Thymus (tissue), 14 donors: ENCODE measurements at places on chromosomes 7 and 10.

- no peak for DNase-seq
- H3K36me3 ChIP-seq, result no peaks in the 10 kb centered on the region
- H3K4me1 ChIP-seq, result no peaks in the 10 kb centered on the region
- H3K27me3 ChIP-seq, result no peaks in the 10 kb centered on the region
Measured at GRCh38 chr7:148374396-148375259, 215.9 kb upstream of the C7orf33 start.

GRCh38 chr10:77228559-77228958, 409.0 kb downstream of the KCNMA1 start:
- no peak overlapping the region for H3K27ac ChIP-seq
- H3K4me1 ChIP-seq, result no peaks in the 10 kb centered on the region
- H3K36me3 ChIP-seq, result no peaks in the 10 kb centered on the region
- H3K4me3 ChIP-seq, result no peak overlapping the region

GRCh38 chr7:131385039-131385605, 57.4 kb downstream of the MKLN1 start:
- no peak overlapping the region for H3K4me3 ChIP-seq
- no peaks in the 10 kb centered on the region for H3K27me3 ChIP-seq
- H3K4me1 ChIP-seq, result no peaks in the 10 kb centered on the region
- H3K36me3 ChIP-seq, result no peaks in the 10 kb centered on the region

GRCh38 chr7:17040716-17041115, 158.9 kb upstream of the AGR3 start:
- H3K36me3 ChIP-seq, result no peaks in the 10 kb centered on the region
- H3K27ac ChIP-seq, result no peak overlapping the region
- no peaks in the 10 kb centered on the region for H3K4me1 ChIP-seq

DNA sequence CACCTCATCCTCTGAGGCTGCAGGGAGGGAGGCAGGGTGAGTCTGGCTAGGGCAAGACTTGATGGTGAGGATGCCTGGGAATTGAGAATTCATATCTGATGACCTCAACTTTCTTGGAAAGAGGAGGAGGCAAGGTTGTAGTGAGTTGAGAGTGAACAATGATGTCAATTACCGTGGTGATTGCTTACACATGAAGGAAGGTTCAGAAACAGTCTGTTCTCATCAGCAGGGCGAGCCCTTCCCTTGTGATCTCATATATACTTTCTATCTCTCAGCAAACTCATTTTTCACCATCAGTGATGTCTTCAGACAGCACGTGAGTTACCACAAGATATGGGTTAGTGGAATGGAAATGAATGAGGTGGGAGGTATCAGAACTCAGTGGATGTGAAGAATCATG, 20.1 kb upstream of the COL13A1 start:
- no peaks in the 10 kb centered on the region for H3K36me3 ChIP-seq
- DNase-seq, result no peak
- no peak overlapping the region for H3K27ac ChIP-seq
- H3K4me3 ChIP-seq, result no peak overlapping the region
- H3K4me1 ChIP-seq, result no peaks in the 10 kb centered on the region

DNA sequence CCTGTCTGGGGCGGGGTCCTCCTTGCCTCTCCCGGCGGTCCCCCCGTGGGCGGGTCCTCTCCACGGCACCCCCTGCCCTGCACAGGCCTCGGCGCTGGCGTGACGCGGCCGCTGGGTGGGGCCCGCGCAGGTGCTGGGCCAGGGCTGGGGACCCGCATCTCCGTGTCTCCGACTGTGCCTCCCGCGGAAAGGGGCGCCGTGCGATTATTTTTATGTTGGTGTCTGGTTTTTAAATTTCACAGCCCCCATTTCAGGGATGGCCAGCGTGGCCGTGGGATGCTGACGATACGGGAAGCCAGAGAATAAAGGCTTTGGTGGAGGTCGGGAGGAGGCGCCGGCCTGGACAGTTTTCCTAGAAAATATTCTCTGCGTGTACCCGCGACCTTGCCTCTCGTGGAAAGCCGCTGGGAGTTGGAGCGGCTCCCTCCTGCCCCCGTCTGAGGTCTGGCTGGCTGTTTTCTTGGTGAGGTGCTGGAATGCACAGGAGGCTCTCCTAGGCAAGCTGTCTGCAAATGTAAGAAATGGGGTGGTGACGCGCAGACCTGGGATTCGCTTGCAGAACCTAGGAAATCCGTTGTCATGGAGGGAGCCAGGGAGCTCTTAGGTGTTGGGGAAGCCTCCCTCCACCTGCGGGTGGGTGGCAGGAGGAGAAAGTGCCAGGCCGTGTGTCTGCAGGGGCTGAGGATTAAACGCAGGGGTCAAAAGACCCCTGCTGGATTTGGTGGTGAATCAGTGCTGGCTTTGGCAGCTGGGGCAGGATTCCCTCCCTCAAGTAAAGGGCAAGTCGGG, 28.7 kb upstream of the JAKMIP3 start:
- DNase-seq, result no peak
- peaks cover 33% of the 10 kb centered on the region for H3K27me3 ChIP-seq
- no peaks in the 10 kb centered on the region for H3K4me1 ChIP-seq
- H3K4me3 ChIP-seq, result peak overlapping the region; percentile 5
- no peaks in the 10 kb centered on the region for H3K36me3 ChIP-seq

GRCh38 chr7:77727936-77728701, 31.9 kb downstream of the RSBN1L start:
- no peaks in the 10 kb centered on the region for H3K27me3 ChIP-seq
- no peak overlapping the region for H3K4me3 ChIP-seq
- DNase-seq, result no peak

DNA sequence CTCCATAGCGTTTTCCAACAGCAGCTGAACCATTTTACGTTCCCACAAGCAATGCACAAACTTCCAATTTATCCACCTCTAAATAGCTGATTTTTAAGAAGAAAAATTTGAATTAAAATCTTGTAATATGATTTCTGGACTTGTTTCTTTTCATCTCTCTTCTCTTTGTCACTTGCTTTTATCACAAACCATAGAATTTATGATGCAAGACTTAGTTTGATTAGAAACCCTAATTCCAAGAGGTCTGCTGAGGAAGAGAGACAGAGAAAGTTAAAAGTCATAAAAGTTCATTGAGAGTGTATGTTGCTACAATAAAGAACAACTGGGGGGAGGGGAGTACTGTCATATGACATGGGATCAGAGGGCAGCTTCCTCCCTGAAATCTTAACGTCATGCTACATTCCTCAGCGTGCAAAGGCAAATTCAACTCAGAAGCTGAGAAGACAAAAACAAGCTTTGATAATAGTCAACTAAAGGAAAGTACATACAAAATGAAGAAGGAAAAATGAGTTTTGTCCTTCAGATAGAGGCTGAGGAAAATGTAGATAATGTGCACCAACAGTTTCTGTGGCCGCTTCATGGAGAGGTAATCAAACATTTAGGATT, 18.4 kb upstream of the CUBN start:
- H3K36me3 ChIP-seq, result no peaks in the 10 kb centered on the region
- no peaks in the 10 kb centered on the region for H3K4me1 ChIP-seq
- no peak for DNase-seq

- no peak for DNase-seq
- no peaks in the 10 kb centered on the region for H3K36me3 ChIP-seq
- H3K27ac ChIP-seq, result no peak overlapping the region
Measured at GRCh38 chr10:48879451-48879850, 60.2 kb downstream of the LRRC18 start.

DNA sequence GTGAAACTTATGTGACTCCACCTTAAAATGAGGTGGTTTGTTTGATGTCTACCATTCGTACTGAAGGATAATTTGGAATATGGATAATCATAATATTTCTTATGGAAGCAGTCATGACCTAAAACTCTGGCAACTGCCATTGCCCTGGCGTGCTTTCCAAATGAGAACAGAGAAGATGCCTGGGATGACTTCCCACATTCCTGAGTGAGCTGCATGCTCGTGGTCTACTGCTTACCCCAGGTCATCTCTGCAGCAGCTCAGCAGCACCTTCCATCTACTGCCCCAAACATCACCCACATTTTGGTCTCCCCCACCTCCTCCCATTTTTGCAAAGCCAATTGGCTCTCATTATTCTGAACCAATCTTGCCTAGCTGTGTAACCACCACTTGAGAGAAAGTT, 40.1 kb downstream of the LYZL1 start:
- H3K27me3 ChIP-seq, result no peaks in the 10 kb centered on the region
- no peak for DNase-seq
- H3K4me1 ChIP-seq, result no peaks in the 10 kb centered on the region
- H3K27ac ChIP-seq, result no peak overlapping the region

GRCh38 chr10:65518379-65518778, 1407.5 kb upstream of the LRRTM3 start:
- no peaks in the 10 kb centered on the region for H3K4me1 ChIP-seq
- no peaks in the 10 kb centered on the region for H3K27me3 ChIP-seq
- no peak overlapping the region for H3K27ac ChIP-seq
- no peak for DNase-seq

DNA sequence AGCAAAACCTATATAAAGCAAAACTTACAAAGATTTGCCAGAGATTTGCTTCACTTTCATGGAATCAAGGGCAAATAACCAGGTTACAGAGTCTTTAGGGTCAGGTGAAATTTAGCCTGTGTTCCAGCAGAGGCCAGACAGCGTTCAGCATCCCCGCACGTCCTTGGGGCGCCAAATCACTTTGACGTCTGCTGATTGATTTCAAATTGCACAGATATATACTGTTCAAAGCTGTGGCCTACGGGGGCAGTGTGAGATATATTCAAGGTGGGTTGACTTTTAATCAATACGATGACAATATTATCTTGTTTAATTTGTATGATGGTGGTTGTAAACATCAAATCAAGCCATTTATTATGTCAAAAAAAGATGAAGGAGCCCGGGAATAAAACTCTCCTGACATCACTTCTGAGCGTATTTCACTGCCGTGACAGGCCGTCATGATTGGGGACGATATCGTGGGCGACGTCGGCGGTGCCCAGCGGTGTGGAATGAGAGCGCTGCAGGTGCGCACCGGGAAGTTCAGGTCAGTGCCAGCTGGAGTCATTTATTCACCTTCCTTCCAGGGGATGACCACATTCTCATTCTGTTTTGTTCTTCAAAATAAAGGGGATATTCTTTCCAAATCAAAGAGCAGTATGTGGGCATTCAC, 55.2 kb downstream of the LHPP start:
- no peak overlapping the region for H3K4me3 ChIP-seq
- H3K36me3 ChIP-seq, result no peaks in the 10 kb centered on the region
- no peaks in the 10 kb centered on the region for H3K4me1 ChIP-seq
- DNase-seq, result no peak
- no peak overlapping the region for H3K27ac ChIP-seq

GRCh38 chr10:29317027-29317420, 28.2 kb downstream of the LYZL1 start:
- H3K27me3 ChIP-seq, result peaks cover 7% of the 10 kb centered on the region
- no peaks in the 10 kb centered on the region for H3K4me1 ChIP-seq
- H3K4me3 ChIP-seq, result no peak overlapping the region
- H3K27ac ChIP-seq, result no peak overlapping the region
- no peak for DNase-seq
- H3K36me3 ChIP-seq, result no peaks in the 10 kb centered on the region

GRCh38 chr10:124037784-124038183, 55.6 kb downstream of the CHST15 start:
- no peak overlapping the region for H3K27ac ChIP-seq
- no peaks in the 10 kb centered on the region for H3K36me3 ChIP-seq
- DNase-seq, result no peak
- H3K4me3 ChIP-seq, result no peak overlapping the region
- no peaks in the 10 kb centered on the region for H3K27me3 ChIP-seq

DNA sequence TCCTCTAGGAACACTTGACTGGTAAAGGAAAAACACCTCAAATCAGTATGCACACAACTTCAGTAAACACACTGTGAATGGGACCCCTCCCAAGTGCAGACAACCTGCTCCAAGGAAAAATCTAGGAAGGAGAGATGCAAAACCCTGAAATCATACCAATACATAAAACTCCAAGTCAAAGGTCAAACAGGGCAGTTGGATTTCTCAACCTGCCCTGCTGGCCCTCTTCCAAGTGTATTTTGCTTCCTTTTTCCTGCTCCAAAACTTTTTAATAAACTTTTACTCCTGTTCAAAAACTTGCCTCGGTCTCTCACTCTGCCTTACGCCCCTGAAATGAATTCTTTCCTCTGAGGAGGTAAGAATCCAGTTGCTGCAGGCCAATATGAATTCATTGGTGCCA, 665.1 kb downstream of the SORCS1 start:
- no peaks in the 10 kb centered on the region for H3K36me3 ChIP-seq
- no peak for DNase-seq
- no peak overlapping the region for H3K27ac ChIP-seq
- no peaks in the 10 kb centered on the region for H3K27me3 ChIP-seq

- H3K36me3 ChIP-seq, result no peaks in the 10 kb centered on the region
- no peak for DNase-seq
- no peak overlapping the region for H3K27ac ChIP-seq
- no peaks in the 10 kb centered on the region for H3K4me1 ChIP-seq
- no peaks in the 10 kb centered on the region for H3K27me3 ChIP-seq
Measured at GRCh38 chr7:135349746-135350145, 116.1 kb downstream of the STRA8 start.

- no peaks in the 10 kb centered on the region for H3K36me3 ChIP-seq
- no peak overlapping the region for H3K4me3 ChIP-seq
- no peaks in the 10 kb centered on the region for H3K27me3 ChIP-seq
- H3K4me1 ChIP-seq, result no peaks in the 10 kb centered on the region
- no peak overlapping the region for H3K27ac ChIP-seq
Measured at GRCh38 chr7:30084212-30084611, 50.6 kb upstream of the MTURN start.

- H3K27ac ChIP-seq, result no peak overlapping the region
- no peak overlapping the region for H3K4me3 ChIP-seq
- H3K4me1 ChIP-seq, result peaks cover 14% of the 10 kb centered on the region
- peaks cover 26% of the 10 kb centered on the region for H3K27me3 ChIP-seq
- H3K36me3 ChIP-seq, result no peaks in the 10 kb centered on the region
Measured at GRCh38 chr7:131104596-131105293, 222.9 kb upstream of the MKLN1 start.

GRCh38 chr7:80259-81067, 111.9 kb upstream of the FAM20C start:
- no peak overlapping the region for H3K4me3 ChIP-seq
- H3K4me1 ChIP-seq, result no peaks in the 10 kb centered on the region
- no peak for DNase-seq
- H3K36me3 ChIP-seq, result no peaks in the 10 kb centered on the region
- H3K27ac ChIP-seq, result no peak overlapping the region

- no peaks in the 10 kb centered on the region for H3K4me1 ChIP-seq
- no peaks in the 10 kb centered on the region for H3K36me3 ChIP-seq
- no peak for DNase-seq
- H3K27me3 ChIP-seq, result no peaks in the 10 kb centered on the region
- H3K4me3 ChIP-seq, result no peak overlapping the region
Measured at GRCh38 chr7:90474284-90475210, 5.1 kb downstream of the PTTG1IP2 start.

- peak overlapping the region; percentile 26 for H3K27ac ChIP-seq
- no peak for DNase-seq
- H3K36me3 ChIP-seq, result no peaks in the 10 kb centered on the region
- no peaks in the 10 kb centered on the region for H3K4me1 ChIP-seq
- peak overlapping the region; percentile 66 for H3K4me3 ChIP-seq
Measured at GRCh38 chr10:91907914-91908336, 1.4 kb downstream of the FGFBP3 start.

DNA sequence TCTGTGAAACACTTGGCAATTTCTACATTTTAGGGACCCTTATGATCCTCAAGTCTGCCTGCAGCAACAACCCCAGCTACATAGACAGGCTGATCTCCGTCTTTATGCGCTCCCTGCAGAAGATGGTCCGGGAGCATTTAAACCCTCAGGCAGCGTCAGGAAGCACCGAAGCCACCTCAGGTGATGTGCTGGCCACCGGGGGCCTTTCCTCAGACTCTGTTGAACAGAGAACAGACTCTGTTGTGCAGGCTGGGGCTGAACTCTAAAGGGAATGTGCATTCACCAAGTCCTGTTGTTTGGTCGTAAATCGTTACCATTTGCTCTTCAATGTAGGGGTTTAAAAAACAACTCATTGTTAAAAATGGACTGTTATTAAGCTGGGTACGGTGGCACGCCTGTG, 86.3 kb downstream of the TRRAP start:
- no peaks in the 10 kb centered on the region for H3K27me3 ChIP-seq
- H3K27ac ChIP-seq, result no peak overlapping the region
- H3K36me3 ChIP-seq, result peaks cover 75% of the 10 kb centered on the region
